Activated T-helper 1 cell treated with Interleukin-2 at 50 U/mL for 16 hours (primary cell): ENCODE measurements at places on chromosomes 7 and 10.

- DNase-seq: no peak
Observed at GRCh38 chr7:15749631-15750030, 63.1 kb upstream of the MEOX2 start.

DNA sequence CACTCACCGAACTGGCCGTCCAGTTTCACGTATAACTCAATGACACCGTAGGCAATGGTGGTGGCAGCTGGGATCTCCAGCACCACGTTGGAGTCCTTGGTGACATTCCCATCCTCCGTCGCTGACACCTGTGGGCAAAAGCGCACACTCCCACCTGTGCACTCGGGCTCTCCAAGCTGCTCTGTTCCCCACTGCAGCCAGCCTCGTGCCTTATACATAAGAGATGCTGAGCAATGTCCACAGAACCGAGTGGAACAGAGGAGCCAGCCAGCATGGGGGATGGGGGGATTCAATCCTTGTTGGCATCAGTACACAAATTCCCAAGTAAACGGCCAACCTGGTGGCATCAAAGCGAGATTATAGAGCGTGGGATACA is 40.0 kb downstream of the GSDME start:
- no peak for DNase-seq

- no peak for DNase-seq
Observed at GRCh38 chr7:96246919-96247318, 75.0 kb downstream of the SLC25A13 start.

GRCh38 chr7:126699707-126700106 is 553.0 kb downstream of the GRM8 start:
- DNase-seq: no peak

GRCh38 chr7:157097056-157097329 is 41.7 kb upstream of the UBE3C start:
- no peak for DNase-seq
